ENCODE measurements at places on chromosomes 3 and 15.

DNA sequence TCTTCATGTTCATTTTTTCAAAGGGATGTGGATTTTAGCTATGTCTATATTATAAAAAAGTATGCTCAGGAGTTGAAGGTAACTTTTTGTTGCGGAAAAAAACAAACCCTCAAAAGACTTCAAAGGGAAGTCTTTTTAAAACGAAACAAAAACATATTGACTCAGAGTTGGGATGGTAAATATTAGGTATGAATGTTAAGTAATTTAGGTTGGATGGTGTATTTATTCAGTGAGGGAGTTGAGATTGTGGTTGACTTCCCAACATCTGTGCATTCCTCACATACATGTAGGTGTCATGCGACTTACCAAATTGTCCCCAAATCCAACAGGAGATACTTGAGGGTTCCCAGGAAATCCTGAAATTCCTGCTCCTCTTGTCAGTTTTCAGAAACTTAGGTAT, 32.7 kb upstream of the PLSCR5 start:
- no peak for DNase-seq

- no peak for DNase-seq
Measured at GRCh38 chr3:35944926-35945710, 305.8 kb downstream of the ARPP21 start.

DNA sequence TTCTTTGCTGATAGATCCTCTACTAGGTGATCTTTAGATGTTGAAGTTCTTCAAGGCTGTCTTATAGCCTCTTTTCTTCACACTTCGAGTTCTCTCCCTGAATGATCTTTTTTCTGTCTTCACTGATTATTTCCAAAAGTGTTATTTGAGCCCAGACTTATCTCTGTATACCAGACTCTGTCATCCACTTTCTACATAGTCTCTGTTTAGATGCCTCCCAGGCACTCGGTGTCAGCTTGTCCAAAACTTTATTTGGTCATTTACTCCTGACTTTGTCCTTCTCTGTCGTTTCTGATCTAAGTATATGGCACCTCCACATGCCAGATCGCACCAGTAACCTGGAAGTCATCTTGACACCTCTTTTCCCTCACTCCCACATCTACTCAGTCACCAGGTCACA, 27.6 kb downstream of the KLHL18 start:
- no peak for DNase-seq

DNA sequence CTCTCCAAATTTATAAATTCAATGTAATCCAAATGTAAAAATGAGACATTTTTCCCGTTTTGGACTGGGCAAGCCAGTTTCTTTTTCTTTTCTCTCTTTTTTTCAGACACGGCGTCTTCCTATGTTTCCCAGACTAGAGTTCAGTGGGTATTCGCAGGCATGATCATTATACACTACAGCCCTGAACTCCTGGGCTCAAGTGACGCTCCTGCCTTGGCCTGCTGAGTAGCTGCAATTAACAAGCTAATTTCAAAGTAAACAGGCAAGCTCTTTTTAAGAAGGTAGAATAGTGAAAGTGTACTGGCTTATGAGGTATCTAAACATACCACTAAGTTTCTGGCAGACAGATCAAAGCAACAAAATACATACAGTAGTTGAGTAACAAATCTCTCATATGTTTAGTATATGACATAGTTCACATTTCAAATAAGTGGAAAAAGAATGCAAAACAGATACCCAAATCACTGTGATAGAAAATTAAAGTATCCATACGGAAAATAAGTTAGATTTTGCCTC, 13.5 kb downstream of the HIGD1A start:
- no peak for DNase-seq

- DNase-seq: no peak
Measured at GRCh38 chr3:76664816-76665215, 375.1 kb upstream of the ROBO2 start.

- no peak for DNase-seq
Measured at GRCh38 chr3:19250959-19251610, 102.8 kb downstream of the KCNH8 start.

- DNase-seq: no peak
Measured at GRCh38 chr3:104546301-104546700, 820.4 kb upstream of the ALCAM start.

GRCh38 chr3:110391042-110391441, 680.6 kb upstream of the NECTIN3 start:
- DNase-seq: no peak

GRCh38 chr3:15345066-15345607, 12.8 kb upstream of the SH3BP5 start:
- DNase-seq: no peak

DNA sequence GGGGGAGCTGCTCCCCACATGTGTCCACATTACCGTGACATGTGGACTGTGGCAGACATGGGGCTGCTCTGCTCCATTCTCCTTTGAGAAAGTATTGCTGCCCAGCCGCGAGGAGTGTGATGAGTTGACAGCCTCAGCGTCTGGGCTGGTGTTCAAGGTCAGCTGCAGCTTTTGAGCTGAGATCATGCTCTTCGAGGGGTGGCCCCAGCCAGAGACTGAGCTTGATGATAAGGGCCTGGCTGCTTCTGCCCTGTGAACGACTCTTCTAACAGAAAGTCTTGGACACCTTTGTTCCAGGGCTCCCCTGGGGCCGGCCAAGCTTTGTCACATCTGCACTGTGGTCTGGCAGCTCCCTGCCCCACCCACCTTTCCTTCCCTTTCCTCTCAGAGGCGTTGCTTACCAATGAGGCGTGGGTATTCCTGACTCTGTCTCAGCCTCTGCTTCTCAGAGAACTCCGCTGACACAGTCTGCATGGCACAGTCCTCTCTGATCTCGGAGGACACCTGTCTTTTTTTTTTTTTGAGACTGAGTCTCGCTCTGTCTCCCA, 86.6 kb downstream of the CHRD start:
- no peak for DNase-seq
